ENCODE measurements at places on chromosomes 3 and 15.

- DNase-seq = no peak
Observed at GRCh38 chr3:40745381-40746106, 220.8 kb downstream of the ZNF621 start.

- DNase-seq = no peak
Observed at GRCh38 chr3:106018102-106018501, 149.3 kb upstream of the CBLB start.

DNA sequence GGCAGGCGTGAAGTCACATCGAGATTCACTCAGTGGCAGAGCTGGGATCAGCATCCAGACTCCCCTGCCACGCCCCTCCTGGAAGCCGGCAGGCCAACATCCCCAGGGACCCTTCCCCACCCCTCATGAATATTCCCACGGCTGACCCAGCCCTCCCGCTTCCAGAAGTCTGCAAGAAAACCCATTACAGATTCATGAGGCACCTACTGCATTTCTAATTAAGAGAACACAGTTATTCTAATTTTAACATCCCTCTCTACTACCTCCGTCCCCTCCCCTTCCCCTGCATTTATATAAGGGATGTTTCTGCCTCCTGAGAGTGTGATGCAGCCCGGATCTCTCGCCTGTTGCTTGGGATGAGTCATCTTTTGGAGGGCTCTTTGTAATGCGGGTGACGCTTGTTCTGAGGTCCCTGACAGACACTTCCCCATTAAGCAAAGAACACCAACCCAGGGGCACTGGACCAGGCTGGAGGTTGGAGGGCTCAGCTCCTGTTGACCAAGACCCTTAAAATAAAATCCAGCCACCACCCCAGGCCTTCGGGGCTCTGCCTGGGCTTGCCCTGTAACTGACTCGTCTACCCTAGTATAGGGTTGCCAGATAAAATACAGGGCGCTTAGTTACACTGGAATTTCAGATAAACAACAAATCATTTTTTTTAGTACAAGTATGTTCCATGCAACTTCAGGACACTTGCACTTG, 118.7 kb downstream of the NUP210 start:
- no peak for DNase-seq

- DNase-seq = no peak
Observed at GRCh38 chr15:23483821-23484299, 36.8 kb upstream of the GOLGA6L2 start.

DNA sequence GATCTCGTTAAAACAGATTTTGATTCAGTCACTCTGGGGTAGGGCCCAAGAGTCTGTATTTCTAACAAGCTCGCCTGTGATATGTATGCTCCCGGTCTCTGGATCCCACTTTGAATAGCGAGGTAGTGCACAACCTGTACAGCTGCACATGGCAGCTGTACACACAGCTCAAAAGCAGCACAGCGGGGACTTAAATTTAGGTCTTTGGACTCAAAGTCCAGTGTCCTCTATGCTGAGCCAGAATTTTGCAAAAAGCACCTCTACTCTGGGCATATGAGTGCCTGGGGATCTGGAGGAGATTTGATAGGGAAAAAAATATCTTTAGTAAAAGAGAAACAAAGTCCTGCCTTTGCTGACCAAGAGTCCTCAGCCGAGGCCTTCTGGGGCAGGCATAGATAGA, 83.1 kb downstream of the HMG20A start:
- no peak for DNase-seq

- no peak for DNase-seq
Observed at GRCh38 chr3:140384876-140385275, 293.0 kb upstream of the TRIM42 start.

GRCh38 chr15:68347392-68347791, 69.8 kb downstream of the FEM1B start:
- DNase-seq = no peak

GRCh38 chr15:94141802-94142201, 89.6 kb upstream of the MCTP2 start:
- DNase-seq = no peak

GRCh38 chr15:43277901-43278300, 11.2 kb upstream of the TGM5 start:
- no peak for DNase-seq
